ENCODE measurements at places on chromosomes 4 and X. TPM values are rescaled to one million over a fixed set of nuclear protein-coding genes. Genes with fewer than 3 reads are reported as not detected.

DNA sequence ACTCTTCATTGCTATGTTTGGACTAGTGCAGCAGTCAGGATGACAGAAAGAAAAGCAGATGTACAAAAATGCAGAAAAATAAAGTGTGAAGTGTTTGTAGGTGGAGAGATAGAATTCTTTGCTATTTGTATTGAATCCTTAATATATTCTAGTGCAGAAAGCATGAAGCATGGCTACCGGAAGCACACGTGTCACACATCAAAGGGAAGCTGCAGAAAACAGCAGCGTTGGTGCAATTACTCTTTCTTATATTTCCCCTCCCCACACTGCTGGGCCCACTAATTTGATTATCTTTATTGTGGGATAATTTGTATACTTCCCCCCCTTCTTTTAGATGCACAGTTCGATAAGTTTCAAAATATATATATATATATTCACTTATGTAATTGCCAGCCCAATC lies 35.9 kb upstream of the TAPT1 start:
- H3K27ac ChIP-seq = no peak overlapping the region
- DNase-seq = no peak
- H3K4me1 ChIP-seq = no peaks in the 10 kb centered on the region
- peaks cover under 1% of the 10 kb centered on the region for H3K36me3 ChIP-seq
- no peaks in the 10 kb centered on the region for H3K27me3 ChIP-seq

Gene NPY2R
- total RNA-seq = 0.39 TPM

DNA sequence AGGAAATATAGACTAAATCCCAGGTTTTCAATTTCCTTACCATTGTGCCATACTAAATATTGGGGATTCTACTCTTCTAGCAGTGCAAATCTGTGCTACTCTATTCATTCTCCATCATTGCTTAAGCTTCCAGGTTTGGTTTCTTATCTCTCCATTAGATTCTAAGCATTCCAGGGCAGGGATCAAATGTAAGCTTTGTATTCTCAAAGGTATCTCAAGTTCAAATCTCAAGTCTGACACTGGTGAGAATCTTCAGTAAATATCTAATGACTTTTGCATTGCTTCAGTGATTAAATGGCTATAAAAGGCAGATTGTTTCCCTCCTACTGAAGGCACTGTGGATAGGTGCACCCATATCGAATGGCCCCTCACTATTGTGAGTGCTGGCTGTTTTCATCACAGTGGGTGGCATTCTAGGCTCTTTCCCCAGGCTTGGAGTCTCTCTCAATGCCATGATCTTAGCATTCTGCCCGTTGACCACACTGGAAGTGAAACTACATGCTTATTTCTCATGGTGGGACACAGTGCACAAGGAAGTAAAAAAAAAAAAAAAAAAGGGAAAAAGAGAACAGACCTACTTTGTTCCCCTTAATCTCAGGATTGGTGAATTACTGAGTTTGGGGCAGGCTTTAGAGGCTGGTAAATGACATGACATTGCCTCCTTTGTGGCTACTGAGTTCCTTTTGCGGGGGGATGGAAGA lies 28.7 kb downstream of the FAM9C start:
- H3K27ac ChIP-seq = no peak overlapping the region
- DNase-seq = no peak
- H3K4me1 ChIP-seq = peaks cover 8% of the 10 kb centered on the region
- no peak overlapping the region for H3K4me3 ChIP-seq
- no peaks in the 10 kb centered on the region for H3K27me3 ChIP-seq

GRCh38 chrX:134633832-134634231 lies 24.4 kb downstream of the PLAC1 start:
- H3K4me1 ChIP-seq = peaks cover 14% of the 10 kb centered on the region
- DNase-seq = no peak
- H3K27ac ChIP-seq = no peak overlapping the region

- H3K27me3 ChIP-seq = no peaks in the 10 kb centered on the region
- H3K36me3 ChIP-seq = no peaks in the 10 kb centered on the region
- no peak overlapping the region for H3K27ac ChIP-seq
- H3K4me1 ChIP-seq = no peaks in the 10 kb centered on the region
- no peak overlapping the region for H3K4me3 ChIP-seq
Measured at GRCh38 chr4:32061916-32062315, 1341.7 kb downstream of the PCDH7 start.

Gene RXFP1
- not detected for total RNA-seq

Measured in esophagus muscularis mucosa (tissue), 4 donors.